ENCODE measurements at places on chromosomes 13 and 19. TPM values are rescaled to one million over a fixed set of nuclear protein-coding genes. Genes with fewer than 3 reads are reported as not detected.

DNA sequence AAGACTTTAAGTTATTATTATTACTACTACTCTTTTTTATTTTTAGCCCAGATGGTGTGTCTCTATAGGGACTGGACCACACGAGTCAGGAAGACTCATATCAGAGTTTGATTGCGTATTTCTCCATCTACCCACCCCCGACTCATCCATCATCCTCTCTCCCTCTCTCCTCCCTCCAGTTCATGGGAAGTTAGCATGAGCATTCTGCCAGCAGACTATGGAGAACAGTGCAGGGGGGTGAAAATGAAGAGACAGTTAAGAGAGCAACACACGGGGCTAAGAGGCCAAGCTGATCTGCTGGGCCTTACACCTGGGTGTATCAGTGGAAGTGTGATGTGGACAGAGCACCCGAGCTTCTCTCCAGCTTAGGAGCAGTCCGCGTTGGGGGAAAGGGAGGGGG lies 95.0 kb downstream of the UQCRFS1 start:
- no peak for DNase-seq

- DNase-seq: peak; percentile 67
Observed at GRCh38 chr19:52190487-52191293, 838 bp downstream of the PPP2R1A start.

GRCh38 chr19:19338082-19338481 lies 17.5 kb downstream of the MAU2 start:
- DNase-seq: no peak

- DNase-seq: no peak
Observed at GRCh38 chr19:18271433-18271841, 2.8 kb downstream of the IQCN start.

DNA sequence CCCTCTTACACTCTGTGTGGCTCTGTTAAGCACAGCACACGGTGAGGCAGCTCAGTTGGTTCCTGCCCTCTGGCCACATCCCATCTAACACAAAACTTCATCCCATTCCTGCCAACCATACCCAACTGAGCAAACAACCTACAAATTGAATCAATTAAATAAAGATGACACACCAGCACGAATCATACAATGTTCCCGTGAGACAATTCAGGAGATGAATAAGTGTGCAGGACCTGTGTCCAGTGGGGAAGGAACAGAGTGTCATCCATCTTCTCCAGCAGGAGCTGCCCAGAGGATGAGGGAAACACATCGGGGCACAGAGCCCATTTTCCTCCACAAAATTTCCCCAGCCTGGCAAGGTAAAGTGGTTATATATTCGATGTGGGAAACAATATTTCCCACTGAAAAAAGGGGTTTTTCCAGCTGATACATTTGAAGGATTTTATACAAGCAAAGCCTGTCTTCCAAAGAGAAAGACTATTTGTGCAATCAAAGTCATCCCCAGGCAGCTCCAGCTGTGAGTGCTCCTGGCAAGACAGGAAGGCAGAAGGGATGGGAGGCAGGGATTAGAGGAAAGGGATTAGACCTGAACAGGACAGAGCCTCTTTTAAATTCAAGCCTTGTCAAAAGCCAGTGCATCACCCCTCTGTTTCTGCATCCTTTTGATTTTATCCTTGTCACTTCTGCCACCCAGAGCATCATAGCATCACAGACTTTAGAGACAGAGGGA lies 240.2 kb downstream of the LHFPL6 start:
- no peak for DNase-seq

- DNase-seq: peak; percentile 54
Observed at GRCh38 chr13:24272452-24273161, 36.8 kb upstream of the C1QTNF9 start.

DNA sequence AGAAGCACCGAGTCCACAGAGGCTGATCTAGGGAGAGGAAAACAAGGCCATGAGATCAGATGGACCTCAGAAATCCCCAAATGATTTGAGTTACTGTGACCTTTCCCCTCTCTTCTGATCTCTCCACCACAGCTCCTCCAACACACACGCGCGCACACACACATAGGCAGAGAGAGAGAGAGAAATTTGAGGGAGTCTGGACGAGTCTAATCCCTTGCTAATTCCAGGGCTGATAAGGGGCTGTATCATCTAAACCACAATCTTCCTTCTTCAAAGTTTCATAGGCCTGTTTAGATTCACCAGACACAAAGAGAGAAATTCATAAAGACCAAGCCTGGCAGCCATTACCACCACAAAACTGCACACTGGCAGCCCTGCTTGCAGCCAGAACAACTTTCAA lies 8.6 kb downstream of the ZFP82 start:
- DNase-seq: no peak

DNA sequence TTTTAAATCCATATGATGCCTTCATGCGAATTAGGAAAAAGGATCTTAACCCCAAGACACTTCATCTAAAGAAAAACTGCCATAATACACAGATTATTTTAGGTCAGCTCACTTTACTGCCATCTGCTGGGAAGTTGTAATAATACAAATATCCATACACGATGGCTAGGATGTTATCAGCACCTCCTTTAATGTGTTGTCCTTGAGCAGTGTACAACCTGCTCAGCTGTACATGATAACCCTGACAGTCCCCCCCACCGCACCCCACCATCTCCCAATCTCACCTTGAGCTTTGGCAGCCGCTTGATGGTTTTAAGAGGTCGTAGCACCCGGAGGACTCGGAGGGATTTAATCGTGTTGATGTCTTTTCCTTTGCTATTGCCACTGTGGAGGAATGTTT lies 112.2 kb downstream of the IER2 start:
- no peak for DNase-seq

DNA sequence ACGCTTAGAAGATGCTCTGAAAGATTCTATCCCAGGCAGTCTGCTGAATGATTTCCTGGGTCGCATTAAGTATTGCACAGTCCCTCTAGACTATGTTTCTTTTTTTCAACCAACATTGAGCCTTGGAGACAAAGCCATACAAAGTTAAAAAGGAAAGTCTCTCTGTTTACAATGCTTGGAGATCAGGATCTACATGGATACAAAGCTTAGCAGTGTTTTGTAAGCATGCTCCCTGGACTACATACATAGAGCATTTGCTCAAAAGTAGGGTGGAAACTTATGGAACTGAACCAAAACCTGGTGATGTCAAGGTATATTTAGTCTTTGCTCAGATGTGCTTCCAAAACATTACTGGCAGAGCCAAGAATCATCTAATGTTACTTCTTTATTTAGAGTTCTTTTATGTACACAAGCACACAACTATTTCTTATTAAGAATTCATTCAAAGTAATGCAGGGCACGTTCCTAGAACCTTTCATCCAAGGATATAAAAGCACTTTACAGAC lies 241.2 kb downstream of the ABCC4 start:
- DNase-seq: no peak

Gene MISP3
- 13.6 TPM for total RNA-seq

DNA sequence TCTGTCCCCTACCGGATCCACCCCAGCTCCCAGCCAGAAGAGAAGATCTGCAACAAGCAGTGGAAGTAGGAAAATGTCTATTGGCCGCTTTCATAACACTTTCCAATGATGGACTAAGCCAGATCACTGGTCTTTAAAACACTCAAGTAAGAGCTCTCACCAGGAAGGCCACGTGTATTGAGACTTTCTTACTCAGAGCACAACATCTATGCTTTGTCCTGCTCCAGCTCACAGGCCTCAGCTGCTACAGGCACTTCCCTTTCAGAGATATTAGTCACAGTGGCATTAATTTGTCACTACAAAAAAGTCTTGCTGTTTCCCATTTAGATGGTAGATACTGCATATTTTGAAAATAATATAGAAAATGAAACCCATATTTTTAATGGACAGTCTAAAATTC lies 164.2 kb downstream of the ABCC4 start:
- no peak for DNase-seq

Gene ZNF667
- 0.61 TPM for total RNA-seq

- no peak for DNase-seq
Observed at GRCh38 chr19:33161201-33161600, 29.3 kb downstream of the WDR88 start.

Gene TDRD12
- total RNA-seq: 0.31 TPM

GRCh38 chr13:50299546-50300249 lies 284.5 kb downstream of the KCNRG start:
- DNase-seq: no peak

DNA sequence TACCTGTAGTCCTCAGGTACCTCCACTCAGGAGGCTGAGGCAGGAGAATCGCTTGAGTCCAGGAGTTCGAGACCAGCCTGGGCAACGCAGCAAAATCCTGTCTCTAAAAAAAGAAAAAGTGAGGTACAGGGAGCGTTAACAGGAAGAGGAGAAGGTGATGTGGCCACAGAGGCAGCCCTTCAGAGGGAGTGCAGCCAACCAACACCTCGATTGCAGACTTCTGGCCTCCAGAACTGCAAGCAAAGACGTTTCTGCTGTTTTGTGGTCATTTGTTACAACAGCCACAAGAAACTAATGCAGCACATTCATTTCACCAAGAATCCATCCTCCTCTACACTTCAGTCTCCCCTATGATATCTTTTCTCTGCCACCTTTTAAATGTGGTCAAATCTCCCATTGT lies 145.2 kb downstream of the USP12 start:
- no peak for DNase-seq

Gene KIR3DL2
- total RNA-seq: not detected

Gene PSG4
- not detected for total RNA-seq

All from mucosa of descending colon (tissue), 3 donors.